ENCODE measurements at places on chromosomes 3 and 15.

GRCh38 chr15:71515375-71516186, 294.8 kb upstream of the NR2E3 start:
- DNase-seq = no peak

DNA sequence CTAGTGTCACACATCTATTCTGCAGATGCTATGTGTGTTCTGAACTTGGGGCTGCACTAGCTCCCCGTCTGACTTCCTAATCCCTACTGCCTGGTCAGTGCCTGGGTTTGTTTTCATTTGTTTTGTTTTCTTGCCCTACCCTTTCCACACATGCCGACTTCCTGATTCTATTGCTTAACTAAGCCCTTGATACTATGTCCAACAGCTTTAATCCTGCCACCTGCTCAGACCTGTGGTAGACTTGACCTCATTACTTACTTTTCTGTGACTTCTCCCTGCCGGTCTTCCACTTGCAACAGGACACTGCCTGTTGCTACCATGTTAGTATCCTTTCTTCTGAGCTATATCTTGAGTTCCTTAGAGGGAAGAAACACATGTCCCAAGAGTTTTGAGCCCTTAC, 39.3 kb upstream of the CEMIP start:
- no peak for DNase-seq

- DNase-seq = peak; percentile 86
Observed at GRCh38 chr3:10437995-10438901, 67.1 kb downstream of the ATP2B2 start.

GRCh38 chr3:56923526-56924224, 121.9 kb upstream of the ARHGEF3 start:
- DNase-seq = peak; percentile 56

DNA sequence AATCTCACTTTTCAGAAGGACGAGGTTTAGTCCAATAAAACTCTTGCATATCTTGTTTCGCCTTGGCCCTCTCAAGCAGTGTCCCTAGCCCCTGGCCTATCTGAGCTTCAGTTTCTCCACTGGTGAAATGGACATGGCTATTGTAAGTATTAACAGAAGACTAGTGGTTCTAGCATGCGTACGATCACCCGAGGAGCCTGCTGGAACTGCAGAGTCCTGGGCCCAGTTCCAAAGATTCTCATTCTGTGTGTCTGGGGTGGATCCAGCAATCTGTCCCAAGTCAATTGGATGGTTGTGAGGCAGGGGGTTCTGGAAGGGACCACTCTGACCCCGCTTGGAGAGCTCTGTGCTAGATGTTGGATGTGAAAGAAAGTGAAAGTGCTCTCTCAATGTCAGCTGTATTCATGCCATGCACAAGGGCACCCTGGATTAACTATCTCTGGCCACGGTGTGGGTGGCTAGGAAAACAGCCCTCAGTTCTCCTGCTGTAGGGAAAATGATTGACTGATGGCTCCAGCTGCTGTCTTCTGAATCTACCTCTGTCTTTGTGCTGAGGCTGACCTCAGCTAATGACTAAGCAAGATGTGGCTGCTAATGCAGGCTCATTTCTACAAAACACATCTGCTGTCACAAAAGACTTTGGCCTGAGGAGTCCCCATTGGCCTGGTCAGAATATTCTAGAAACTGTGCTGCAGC, 1.9 kb upstream of the PLA1A start:
- no peak for DNase-seq

DNA sequence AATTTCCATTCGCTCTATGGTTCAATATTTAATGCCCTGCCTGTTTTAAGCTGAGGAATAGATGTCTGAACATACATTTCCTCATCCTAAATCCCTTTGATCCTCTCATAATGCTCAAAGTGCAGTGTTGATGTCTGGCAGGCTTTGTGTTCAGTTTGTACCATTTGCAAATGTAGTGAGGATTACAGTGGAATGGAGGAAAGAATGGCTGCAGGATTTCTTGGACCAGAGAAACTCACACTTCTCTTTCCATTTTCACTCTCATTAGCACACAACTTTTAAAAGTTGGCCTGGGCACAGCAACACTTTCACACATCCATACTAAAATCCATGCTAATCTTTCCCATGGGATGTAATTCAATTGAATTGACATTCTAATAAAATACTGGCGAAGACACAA, 28.6 kb upstream of the THRB start:
- no peak for DNase-seq

DNA sequence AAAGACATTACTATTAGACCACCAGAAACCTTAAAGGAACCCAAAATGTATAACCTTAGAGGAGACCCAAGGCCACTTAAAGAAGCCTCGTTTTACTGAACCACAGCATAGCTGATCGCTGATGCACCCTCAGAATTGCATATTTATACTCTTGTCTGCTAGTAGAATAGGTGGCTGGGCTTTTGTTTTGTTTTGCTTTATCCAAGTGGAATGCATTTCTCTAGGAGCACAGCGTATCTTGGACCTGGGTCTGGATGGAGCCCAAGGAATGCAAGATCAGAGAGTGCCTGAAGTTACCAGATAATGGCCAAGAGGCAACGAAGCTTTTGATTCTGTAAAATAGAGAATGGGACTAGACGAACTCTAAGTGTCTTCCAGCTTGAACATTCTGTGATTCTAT, 129.2 kb upstream of the COL8A1 start:
- no peak for DNase-seq

- no peak for DNase-seq
Observed at GRCh38 chr3:185789891-185790830, 34.7 kb downstream of the IGF2BP2 start.

DNA sequence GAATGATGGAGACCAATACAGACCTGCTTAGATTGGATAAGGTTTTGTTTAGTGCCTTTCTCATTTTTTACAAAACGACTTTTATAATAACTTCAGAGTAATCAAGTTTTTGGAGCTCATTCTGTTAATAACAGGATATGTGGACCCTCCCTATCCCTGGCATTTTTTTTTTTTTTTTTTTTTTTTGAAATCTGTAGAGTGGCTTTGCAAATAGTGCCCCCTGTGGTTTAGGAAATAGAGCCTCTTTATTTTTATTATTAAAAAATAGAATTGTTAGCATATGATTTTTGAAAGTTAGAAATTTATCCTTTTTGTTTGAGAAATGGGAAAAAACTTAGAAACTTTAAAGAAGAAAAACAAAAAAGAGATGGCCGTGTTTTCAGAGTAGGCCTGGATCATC, 11.4 kb downstream of the SKIL start:
- DNase-seq = no peak

GRCh38 chr3:4174791-4175190, 128.4 kb upstream of the SETMAR start:
- no peak for DNase-seq

GRCh38 chr3:28936154-28936553, 344.7 kb upstream of the RBMS3 start:
- DNase-seq = no peak

- DNase-seq = no peak
Observed at GRCh38 chr3:183541738-183542137, 13.8 kb downstream of the KLHL6 start.

DNA sequence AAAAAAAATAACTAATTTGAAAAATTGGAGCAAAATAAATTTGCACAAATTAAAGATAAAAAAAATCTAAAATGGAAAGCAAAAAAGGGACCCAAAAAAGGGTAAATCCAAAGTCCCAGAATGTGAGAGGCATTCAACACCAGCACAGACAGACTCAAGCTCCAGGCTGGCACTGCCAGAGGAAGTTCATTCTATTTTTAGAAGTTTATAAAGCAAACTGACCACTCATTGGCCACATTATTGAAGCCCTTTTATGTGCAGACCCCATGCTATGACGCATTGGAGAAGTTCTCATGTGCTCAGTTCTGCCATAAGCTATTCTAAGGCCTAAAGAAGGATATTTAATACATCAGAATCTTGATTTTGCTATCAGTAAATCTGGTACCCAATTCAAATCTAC, 17.6 kb upstream of the BOC start:
- DNase-seq = no peak

GRCh38 chr15:25427861-25428260, 11.0 kb downstream of the UBE3A start:
- DNase-seq = no peak

DNA sequence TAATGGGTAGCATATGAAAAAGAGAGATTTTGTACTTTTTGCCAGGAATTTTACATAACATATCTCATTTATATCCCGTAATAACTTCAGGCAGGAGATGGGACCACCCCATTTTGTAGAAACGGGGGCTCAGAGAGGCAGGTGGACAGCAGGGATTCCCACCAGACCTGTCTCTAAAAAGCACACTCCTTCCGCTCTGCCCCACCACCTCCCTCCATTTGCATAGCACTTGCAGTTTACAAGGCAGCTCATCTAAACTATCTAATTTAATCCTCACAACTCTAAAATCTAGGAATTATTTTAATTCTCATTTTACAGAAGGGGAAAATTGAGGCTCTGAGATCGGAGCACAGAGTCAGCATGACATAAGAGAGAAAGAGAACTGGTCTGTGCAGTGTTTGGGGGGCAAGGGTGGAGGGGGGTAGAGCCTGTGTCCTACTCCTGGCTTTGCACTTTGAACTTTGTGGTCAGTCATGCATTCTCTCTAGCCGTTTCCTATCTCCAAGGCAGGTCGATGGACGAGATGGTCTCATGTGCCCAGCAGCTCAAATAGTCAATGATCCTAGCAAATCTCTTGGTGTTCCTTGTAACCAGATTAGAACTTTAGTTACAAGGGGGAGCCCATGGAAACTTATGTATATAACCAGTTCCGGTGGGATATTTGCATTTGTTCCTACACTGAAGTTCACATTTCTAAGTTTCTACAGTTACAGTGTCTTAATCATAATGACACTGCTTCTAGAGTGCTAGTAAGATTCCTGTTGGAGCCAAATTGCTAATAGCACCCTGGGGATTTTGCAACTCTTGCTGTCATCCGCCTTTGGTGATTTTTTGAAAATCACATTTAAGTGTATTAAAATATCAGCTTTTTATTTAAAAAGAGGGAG, 18.6 kb downstream of the CRYGS start:
- DNase-seq = no peak

GRCh38 chr3:63993653-63994079, 29.6 kb downstream of the PSMD6 start:
- peak; percentile 63 for DNase-seq

GRCh38 chr15:67723294-67724024, 101.8 kb upstream of the SKOR1 start:
- no peak for DNase-seq

- no peak for DNase-seq
Observed at GRCh38 chr3:67691207-67691606, 36.8 kb upstream of the SUCLG2 start.

GRCh38 chr15:66783725-66784124, 81.7 kb downstream of the SMAD6 start:
- no peak for DNase-seq

- no peak for DNase-seq
Observed at GRCh38 chr3:59809016-59809415, 759.2 kb upstream of the CFAP20DC start.

DNA sequence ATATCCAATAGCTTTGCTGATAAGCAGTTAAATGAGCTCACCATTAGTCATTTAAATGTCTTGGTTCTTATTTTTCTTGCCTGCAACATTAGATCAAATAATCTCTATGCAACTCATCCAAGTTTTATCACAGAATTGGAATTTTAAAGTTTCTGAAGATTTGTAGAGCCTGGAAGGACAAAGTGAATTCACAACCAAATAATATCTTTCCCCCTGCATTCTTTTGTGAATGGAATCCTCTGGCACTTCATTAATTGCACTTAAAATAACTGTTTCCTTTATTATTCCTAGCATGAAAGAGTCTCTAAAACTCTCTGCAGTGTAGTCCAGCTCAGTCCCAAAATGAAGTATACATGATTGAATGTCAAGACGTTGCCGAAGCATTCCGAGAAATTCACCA, 345.6 kb upstream of the TGFBR2 start:
- DNase-seq = no peak

GRCh38 chr3:107826727-107827126, 264.1 kb downstream of the CD47 start:
- no peak for DNase-seq

- no peak for DNase-seq
Observed at GRCh38 chr15:73049564-73050215, 2.6 kb upstream of the NEO1 start.

DNA sequence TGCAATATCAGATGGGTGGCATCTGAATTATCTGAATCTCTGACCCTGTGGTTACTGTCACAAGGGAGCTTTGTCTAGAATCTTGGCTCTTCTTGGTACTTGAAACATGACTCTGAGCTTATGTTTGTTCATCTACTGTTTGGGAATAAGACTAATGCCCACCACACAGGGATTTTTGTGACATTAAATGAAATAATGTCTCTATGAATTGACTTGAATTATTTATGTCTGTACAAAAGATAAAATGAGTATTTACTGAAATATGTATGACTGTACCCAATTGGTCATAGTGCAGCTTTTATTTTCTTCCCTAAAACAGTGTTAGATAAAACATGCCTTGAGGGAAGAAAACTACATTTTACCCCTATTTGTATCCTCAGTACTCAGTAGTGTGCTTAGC, 87.9 kb upstream of the ZPLD1 start:
- no peak for DNase-seq

DNA sequence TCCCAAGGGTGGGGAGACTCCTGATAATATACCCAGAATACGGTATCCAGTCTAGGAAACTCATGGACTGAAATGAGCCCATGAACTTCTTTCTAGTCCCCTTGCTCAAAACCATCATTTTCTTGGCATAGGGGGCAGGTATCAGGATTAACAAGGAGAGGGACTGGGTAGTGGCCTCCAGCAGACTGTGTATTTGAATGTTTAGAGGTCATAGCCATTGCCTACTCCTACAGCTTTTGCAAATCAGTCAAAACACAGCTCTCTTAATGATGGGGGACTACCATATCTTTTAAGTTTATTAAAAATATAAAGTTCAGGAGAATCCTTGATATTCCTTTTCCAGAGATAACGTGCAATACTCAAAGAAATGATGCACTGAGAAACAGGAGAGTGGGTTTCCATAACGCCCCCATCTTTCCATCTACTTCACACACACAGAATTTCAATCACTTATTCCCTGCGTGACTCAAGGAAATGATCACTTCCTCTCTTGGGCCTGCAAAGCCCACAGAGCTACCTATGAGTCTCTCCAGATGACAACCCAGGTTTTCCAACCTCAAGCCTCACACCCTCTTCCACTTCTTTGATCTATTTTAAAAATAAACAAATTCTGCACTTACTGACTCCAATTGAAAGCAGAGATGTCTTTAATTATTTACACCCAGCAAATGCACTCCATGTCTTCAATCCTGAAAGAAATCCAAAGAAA, 584.0 kb upstream of the LMCD1 start:
- no peak for DNase-seq

Data from H54 (cell line).